Tibial nerve (tissue), 4 donors: ENCODE measurements at places on chromosomes 2 and 18.

- no peak for DNase-seq
These were observed 349.3 kb downstream of the ZNF516 start for GRCh38 chr18:76145521-76146376.

DNA sequence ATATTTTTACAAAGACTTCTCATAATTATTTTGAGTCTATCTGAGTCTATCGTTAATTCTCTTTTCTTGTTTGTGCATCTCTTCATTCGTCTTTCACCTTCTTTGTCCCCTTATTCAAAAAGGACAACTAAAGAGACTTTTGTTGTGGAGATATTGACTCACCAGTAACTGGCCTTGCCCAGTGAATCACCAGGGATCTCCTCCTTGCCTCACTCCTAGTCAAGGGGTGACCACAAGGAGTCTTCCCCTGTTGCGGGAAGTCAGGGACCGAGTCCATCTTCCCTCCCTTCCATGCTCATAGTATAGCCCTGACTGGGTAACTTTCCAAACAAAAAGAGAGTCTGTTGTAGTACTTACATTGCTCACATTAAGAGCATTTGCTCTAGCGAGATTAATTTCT lies 158.9 kb downstream of the NEB start:
- no peak for DNase-seq

DNA sequence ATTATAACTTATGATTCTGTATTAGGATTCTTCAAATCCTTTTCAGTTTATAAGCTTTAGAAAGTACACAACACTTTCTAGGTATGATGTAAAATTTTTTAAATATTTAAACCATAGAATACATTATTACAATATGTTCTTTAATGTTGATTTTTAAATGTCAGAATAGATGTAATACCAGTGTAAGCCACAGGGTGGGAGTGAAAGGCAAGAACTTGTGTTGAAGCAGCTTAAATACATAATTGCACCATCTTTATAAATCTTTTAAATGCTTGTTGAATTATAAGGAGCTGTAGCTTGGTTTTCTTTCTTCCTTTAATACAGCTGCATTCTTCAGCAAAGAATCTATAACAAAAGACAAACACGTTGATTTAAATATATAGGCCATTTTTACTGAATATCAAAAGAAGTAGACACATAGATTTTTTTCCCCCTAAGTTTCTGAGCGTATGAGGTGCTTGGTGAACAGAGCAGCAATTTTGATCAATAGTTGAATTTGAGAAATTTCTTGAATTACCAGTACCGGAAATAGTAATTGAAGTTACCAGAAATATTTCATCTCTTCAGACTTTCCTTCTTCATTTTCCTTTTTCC lies 63.0 kb downstream of the TANK start:
- peak; percentile 31 for DNase-seq

- no peak for DNase-seq
These were observed 105.8 kb downstream of the RAB3GAP1 start for GRCh38 chr2:135157856-135158255.

GRCh38 chr2:196205881-196206435 lies 34.6 kb upstream of the STK17B start:
- DNase-seq: no peak

DNA sequence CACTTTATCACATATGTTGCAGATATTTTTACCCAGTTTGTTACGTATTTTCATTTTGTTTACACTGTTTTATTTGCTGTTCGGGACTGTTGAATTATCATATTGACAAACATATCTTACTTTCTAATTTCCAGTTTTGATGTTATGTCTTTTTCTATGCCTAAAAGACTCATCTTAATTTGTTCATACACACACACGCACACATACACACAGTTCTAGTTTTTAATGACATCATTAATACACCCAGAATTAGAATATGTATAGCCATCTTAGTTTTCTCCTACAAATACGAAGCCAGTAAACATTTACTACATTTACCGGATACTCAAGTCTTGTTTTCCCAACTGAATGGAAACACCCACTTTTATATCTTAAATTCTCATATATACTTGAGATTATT lies 29.2 kb downstream of the ALS2 start:
- DNase-seq: no peak

DNA sequence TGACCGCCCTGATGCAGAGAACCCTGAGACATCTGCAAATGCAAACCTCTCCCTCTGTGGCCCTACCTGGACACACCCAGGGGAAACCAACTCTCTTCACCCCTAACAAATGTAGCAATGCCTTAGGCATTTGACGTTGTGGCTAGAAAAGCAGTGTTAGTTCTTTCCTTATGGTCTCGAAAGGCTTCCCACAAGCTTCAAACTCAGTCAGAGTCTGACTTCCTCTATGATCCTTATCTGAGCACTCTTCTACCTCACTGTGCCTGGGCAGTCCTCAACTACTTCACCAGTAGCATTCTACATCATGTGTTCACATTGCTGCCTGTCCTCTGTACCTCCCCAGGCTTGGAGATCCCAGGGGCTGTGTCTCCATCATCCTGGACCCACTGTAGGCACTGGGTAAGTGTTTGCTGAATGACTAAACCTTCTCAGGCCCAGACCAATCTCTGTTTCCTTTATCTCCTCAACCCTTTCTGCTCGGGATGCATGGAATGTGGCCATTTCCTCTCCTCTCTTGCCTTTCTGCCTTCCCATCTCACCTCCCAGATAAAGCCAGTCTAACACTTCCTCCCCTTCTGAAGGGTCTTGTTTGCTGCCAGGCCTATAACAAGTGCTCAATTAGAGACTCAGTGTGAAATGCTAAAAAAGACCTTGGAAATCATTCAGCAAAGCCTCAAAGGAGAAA lies 91.7 kb upstream of the ACAA2 start:
- DNase-seq: no peak

GRCh38 chr2:25724756-25725155 lies 51.4 kb upstream of the DTNB start:
- DNase-seq: no peak

- DNase-seq: no peak
These were observed 184.0 kb downstream of the SEPTIN10 start for GRCh38 chr2:109429567-109430328.

DNA sequence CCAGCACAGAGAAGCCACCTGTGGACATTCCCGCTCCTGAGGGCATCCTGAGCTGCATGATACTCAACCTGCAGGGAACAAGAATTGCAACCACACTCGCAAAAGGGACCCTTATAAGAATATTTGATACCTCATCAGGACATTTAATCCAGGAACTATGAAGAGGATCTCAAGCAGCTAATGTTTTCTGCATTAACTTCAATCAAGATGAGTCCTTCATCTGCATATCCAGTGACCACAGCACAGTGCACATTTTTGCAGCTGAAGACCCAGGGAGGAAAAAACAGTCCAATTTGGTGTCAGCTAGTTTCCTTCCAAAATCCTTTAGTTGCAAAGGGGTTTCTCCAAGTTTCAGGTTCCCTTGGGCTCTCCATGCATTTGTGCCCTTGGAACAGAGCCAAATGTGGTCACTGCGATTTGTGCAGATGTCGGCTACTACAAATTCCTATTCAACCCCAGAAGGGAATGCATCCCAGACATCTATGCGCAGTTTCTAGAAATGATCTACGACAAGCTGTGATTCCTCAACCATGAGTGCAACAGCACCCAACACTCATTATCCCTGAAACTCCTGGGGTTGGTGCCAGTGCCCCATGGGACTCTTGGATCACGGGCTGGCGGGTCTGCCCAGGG lies 23.3 kb upstream of the FHOD3 start:
- no peak for DNase-seq

GRCh38 chr2:19845323-19845920 lies 56.4 kb downstream of the TTC32 start:
- DNase-seq: no peak

GRCh38 chr18:59264651-59265245 lies 8.5 kb downstream of the RAX start:
- DNase-seq: no peak

DNA sequence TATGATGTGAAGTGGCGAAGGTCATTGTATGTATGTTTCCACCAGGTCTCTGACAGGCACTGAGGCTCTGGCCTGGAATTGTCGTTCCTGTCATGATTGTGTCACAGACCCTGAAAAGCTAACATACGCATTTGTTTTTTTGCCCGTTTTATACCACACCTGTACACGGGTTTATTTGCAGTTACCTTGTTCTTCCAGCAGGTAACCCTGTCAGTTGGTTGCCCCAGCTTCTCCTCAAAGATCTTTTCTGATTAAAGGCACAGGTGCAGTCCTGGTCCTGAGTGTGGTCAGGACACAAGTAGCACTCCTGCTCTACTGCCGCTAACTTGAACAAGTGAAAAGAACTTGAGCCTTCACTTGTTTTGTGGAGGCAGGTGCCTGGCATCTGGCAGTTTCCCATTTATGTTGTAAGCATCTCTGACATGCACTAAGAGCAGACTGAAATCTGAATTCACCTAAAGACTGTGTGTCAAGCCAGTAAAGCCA lies 19.9 kb downstream of the CD8A start:
- DNase-seq: no peak

- no peak for DNase-seq
These were observed 1023.4 kb upstream of the LRRTM1 start for GRCh38 chr2:81327911-81328310.

DNA sequence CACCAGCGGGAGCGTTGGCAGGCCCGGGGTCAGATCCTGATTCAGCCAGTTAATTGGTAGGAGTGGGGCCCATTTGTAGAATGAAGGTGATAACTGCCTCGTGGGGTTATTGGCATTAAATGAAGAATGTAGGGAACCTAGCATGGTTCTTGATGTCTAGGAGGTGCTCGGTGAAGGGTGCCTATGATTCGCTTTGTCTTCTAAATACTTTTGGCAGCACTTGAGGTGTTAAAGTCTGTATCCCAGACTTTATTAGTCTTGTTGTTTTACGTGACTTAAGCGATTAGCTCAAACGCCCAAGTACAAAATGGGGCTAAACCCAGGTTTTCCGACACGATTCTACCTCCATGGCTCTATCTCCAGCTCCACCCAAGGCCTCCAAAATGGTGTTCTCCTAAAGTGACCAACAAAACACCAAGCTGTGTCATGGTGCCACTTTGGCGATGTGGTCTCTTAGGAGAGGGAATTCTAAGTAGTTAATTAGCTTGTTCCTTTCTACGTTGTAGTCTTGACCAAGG lies 980 bp upstream of the PPP4R1 start:
- no peak for DNase-seq

- no peak for DNase-seq
These were observed 53.4 kb upstream of the LINC00305 start for GRCh38 chr18:64202210-64202836.

- DNase-seq: no peak
These were observed 12.5 kb downstream of the INPP4A start for GRCh38 chr2:98457045-98457696.

- no peak for DNase-seq
These were observed 6.9 kb upstream of the CXCR4 start for GRCh38 chr2:136124805-136125204.

- DNase-seq: no peak
These were observed 35.4 kb upstream of the CYP26B1 start for GRCh38 chr2:72183016-72183415.

- DNase-seq: no peak
These were observed 179.0 kb downstream of the ASXL3 start for GRCh38 chr18:33757037-33757436.
